Activated T-helper 17 cell treated with anti-CD3 and anti-CD28 coated beads, Interleukin-2, amount 50 U/mL, for 72 hours (primary cell): ENCODE measurements at places on chromosomes 1 and 21.

- ATAC-seq, result peak; percentile 4
These were observed 4.1 kb downstream of the PYCR2 start for GRCh38 chr1:225919906-225920305.

- ATAC-seq, result no peak
These were observed 497 bp upstream of the IFNAR2 start for GRCh38 chr21:33229099-33229783.

DNA sequence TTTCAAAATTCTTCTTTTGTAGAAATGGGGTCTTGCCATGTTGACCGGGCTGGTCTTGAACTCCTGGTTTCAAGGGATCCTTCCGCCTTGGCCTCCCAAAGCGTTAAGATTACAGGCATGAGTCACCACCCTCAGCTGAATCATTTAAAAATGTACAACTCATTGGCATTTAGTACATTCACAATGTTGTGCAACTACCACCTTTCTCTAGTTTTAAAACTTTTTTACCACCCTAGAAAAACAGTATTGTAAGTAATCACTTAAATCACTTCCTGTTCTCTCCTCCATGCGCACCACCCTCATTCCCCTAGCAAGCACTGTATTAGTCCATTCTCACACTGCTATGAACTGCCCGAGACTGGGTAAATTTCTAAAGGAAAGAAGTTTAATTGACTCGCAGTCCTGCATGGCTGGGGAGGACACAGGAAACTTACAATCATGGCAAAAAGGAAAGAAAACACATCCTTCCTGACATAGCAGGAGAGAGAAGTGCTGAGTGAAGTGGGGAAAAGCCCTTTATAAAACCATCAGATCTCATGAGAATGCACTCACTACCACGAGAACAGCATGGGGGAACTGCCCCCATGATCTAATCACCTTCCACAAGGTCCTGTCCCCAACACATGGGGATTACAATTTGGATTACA lies 14.4 kb upstream of the THEM5 start:
- ATAC-seq, result peak; percentile 88

GRCh38 chr21:31558962-31559367 lies 100.5 kb upstream of the SOD1 start:
- ATAC-seq, result peak; percentile 92

DNA sequence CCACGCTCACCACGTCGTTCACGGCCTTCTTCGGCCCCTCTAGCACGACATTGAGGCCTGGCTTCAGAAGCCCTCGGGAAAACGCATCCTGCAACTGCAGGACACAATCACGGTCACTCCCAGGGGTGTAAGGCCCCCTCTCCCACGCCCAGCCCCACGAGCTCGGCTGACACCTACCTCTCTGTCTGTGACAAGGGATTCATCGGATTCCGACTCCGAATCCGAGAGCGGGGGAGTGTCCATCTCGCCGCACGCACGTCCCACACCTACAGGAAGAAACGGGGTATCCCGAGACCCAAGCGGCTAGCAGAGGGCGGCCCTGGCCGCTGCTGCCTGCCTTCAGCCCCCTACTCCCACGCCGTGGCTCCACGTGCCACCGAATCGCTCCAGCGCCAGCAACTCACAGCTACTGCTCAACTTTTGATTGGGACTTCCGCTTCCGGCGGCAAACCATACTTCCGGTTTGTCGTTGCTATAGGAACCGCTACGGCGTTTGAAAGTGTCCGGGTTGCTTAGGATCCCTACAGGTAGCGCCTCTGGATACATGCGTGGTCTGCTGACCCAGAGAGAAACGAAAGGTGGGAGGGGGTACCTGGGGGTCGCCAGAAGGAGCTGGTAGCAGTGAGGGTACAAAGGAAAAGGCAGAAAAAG lies at the start of the genes CFAP57 and EBNA1BP2:
CFAP57 (plus strand) TSS at position 455 of the 651 bp plus-strand sequence. CDS start 424 bp downstream, outside the sequence.
EBNA1BP2 (minus strand) TSS at position 415 of the 651 bp plus-strand sequence; CDS start at position 243, 172 bp downstream.
- peak; percentile 95 for ATAC-seq

GRCh38 chr1:67735806-67736627 lies 51.0 kb downstream of the GADD45A start:
- peak; percentile 100 for ATAC-seq

- ATAC-seq, result no peak
These were observed 119.1 kb downstream of the ACTL8 start for GRCh38 chr1:17874231-17874630.

- ATAC-seq, result no peak
These were observed 157.9 kb downstream of the CASZ1 start for GRCh38 chr1:10638559-10639005.

GRCh38 chr1:53449693-53450092 lies 9.5 kb upstream of the DMRTB1 start:
- ATAC-seq, result no peak

DNA sequence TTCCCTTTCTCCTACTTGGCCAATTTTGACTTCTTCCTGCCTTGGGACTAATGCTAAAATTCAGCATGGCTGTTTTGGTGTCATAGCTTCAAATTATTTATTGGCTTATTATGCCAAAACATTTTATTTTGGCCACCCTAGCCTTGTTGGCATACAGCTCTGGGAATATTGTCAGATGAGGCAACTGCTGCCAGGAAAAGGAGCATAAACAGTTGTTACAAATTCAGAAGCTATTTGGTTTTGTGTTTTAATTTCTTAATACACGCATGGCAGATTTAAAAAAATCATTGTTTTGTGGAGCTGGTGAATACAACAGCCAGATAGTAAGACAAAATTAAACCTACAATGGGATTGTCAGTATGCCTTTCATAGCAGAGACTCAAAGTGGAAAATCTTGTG lies 66.8 kb upstream of the BCL10 start:
- ATAC-seq, result no peak

DNA sequence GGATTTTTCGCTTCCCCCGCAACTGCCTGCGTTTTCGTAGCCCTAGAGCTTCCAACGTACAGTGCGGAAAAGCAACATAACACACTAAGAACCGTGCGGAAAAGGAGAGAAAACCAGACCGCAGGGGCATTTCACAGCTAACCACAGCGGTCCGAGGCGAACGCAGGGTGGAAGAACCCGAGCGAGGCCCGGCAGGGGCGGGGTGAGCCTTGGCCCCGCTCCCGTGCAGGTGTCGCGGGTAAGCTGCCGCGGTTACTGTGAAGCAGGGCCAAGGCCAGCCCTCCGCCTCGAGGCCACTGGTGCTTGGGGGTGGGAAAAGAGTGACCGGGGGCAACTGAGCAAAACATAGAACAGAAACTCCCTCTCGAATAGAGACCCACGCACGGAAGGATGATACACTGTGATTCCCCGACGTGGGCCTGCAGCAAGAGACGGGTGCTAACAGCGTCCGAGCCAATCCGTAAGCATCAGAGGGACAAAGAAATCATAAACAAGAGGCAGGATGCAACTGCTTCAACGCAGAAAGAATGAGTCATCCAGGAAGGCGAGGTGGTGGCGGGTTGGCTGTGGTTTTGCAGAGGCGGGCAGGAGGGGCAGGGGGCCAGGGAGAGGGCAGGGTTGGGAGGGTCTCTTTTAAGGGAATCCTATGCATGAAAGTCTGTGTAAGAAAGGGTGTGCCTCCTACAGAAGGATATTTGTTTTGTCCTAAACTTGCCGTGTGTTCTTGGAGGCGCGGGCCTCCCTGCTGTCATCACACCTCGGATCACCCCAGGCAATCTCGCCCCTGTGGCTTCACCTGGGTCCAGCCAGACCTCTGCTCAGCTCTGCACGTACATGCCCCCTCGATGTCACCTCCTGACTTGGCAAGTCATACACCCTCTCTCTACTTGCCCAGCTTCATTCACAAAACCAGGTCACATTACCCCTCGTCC lies 7.3 kb downstream of the GNG4 start:
- ATAC-seq, result peak; percentile 88

- no peak for ATAC-seq
These were observed 33.0 kb upstream of the S100A7 start for GRCh38 chr1:153493343-153493960.

DNA sequence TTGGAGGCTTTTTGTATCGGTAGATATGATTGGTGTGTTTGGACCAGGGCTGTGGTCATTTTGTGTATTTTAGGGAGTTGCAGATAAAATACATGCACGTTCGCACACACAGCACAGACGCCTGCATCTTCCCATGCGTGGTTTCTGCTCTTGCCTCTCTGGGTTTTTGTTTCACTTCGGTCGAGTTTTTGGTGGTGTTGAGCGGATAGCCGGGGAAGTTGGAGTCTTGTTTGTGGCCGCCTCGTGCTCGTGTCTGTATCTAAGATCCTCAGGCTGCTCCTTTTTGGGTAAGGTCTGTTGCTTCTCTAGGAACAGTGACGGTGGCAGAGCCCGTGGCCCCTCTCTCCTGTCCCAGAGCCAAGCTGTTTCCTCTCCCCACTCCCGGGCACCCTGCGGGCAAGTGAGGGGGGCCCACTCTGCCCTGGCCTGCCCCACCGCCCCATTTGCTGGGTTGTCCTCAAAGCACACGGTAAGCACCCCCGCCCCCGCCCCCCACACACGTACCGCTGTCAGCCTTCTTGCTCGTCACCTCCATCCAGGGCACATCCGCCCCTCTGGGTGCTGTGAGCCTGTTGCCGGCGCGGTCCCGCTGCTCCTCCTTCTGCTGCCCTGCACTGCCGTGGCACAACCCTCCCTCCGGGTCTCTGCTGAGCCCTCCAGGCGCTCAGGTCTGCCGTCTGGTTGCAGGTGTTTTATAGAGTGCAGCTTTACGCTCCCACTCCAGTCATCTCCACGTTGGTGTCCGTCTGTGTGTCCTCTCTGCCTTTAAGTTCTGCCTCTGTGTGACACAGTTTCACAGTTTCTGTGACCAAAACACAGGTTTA lies 51.9 kb downstream of the AGPAT3 start:
- ATAC-seq, result peak; percentile 85

GRCh38 chr1:20689645-20690056 lies 28.2 kb downstream of the KIF17 start:
- no peak for ATAC-seq

GRCh38 chr1:84401156-84401555 lies 2.9 kb downstream of the DNASE2B start:
- no peak for ATAC-seq

- no peak for ATAC-seq
These were observed 145.4 kb downstream of the GRIK3 start for GRCh38 chr1:36888811-36889477.

- ATAC-seq, result peak; percentile 5
These were observed 430 bp downstream of the RBM15 start for GRCh38 chr1:110339407-110340206.
